Kidney glomerular epithelial cell (primary cell): ENCODE measurements at places on chromosomes 4 and X.

- no peak for DNase-seq
Measured at GRCh38 chrX:132367984-132368383, 120.9 kb downstream of the MBNL3 start.

DNA sequence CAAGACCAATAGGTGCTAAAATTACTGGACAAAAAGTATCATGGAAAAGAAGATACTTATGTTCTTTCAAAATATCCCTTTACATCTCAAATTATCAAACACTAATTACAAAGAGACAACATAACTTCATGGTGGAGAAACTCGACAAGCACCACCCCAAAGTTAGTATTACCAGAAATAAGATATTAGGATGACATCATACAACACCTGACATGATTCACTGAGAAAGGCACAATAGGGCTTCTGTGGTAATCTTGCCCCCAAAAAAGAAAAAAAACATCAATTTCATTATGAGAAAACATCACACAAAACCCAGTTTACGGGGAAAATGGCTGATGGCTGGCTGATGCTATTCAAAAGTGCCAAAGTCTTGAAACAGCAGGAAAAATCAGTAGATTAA is 1781.7 kb upstream of the PCDH10 start:
- no peak for DNase-seq

DNA sequence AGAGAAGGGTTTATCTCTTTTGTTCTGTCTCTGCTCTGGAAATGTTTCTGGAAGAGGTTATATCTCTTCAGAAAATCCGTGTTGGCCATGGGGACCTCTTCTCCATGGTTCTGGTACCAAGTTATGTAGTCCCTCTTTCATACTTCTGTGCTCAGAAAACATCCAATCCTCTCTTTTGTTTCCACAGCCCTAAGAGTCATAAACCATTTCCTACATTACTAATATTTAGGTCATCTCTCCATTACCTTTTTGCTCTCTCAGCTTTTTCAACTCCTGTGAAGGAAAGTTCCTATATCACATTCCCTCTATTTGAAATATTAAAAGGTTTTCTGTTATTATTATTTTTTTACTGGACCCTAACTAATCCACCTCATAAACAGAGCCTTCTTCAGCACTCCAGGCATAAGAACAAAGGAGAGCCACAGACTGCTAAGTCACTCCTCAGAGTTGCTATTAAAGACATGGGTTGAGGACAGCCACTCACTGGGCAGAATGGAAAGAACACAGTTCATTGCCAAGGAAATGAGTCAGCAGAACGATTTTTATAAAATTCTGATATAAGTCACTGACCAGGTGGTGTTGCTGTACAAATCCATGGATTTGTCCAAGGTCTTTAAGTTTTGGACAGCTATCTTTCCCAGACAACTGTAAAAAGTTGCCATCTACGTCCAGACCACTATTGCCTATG is 122.4 kb upstream of the NPY2R start:
- DNase-seq = no peak

DNA sequence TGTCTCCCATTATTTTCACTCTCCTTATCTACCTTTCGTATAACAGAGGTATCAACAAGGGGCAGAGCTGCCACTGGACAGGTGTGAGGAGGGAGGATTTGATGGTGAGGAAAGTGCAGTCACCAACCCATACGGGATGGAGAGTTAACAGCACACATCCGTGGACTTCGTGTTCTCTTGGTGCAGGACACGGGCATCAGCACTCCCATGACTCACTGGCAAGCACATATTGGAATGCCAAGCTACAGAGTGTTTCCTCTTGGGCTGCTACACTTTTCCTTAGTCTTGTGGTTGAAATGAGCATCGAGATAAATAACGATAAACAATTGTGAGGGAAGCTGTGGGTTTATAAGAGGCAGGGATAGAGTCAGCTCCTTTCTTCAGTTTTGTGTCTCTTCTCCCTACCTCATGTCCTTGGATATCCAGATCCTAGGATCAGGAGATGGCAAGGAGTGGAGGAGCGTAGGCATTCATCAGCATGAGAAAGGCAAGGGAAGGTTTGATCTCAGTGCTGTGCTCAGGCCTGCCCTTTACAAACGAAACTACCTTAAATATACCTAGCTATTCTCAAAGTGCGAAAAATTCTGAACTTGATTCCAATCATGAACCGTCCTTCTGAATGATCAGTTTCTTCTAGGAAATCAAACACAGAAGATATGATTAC is 96.3 kb downstream of the ZNF827 start:
- no peak for DNase-seq

DNA sequence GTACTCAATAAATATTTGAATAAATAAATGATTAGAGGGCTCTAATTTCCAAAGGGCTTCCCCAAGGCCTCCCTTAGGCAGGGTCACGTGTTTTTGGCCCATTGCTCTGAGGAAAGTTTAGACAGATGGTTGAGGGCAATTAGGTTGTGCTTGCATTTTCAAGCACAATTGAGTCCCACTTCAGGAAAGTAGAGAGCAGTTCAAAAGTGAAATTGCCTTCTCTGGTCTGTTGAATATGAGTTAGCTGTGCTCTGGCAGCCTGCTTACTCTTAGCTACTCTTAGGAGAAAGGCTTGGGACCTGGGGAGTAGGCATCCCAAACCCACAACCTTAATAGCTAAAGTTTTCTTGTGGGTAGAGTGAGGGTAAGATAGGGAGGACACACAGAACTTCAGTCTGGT is 9.0 kb upstream of the DRP2 start:
- no peak for DNase-seq

- DNase-seq = no peak
Measured at GRCh38 chr4:120432301-120432860, 365.7 kb upstream of the MAD2L1 start.

GRCh38 chr4:108034565-108034964 is 44.9 kb downstream of the HADH start:
- DNase-seq = no peak

DNA sequence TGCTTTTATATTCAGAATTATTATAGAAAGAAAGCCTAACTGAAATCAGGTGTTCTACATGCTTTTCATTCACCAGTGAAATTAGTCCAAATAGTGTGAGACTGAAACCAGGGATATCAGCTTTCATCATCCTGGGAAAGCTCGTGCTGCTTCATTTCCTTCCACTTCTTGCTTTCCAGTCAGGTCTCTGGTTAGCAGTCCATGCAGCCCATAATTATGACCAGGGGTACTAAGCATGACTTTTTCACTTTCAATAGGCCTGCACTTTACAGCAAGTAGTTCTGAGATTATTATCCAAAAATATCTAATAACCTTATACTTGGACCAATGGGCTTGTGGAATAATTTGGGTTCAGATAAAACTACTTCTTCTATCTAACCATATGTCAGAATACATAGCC is 673.2 kb upstream of the MAGEB2 start:
- DNase-seq = no peak

- DNase-seq = no peak
Measured at GRCh38 chr4:178955614-178956013, 1513.4 kb upstream of the AGA start.

- DNase-seq = peak; percentile 32
Measured at GRCh38 chr4:101199507-101200285, 147.6 kb downstream of the PPP3CA start.

DNA sequence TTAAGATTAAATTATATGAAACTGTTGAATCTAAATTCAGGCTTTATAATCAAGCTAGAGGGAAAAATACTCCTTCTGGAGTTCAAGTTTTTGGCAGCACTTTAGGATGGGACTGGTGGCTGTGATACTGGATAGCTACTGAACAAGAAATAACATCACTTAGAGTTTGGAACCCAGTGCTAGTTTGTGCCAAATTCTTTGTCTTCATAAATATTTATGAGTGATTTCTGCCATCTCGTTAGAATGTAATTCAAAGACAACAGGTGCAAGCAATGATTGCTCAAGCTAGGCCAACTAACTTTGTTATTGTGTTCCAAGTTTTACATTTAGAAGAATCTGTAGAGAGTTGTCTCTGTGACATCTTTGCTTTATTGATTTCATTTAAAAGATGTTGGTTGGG is 417.9 kb downstream of the FAT4 start:
- DNase-seq = no peak

DNA sequence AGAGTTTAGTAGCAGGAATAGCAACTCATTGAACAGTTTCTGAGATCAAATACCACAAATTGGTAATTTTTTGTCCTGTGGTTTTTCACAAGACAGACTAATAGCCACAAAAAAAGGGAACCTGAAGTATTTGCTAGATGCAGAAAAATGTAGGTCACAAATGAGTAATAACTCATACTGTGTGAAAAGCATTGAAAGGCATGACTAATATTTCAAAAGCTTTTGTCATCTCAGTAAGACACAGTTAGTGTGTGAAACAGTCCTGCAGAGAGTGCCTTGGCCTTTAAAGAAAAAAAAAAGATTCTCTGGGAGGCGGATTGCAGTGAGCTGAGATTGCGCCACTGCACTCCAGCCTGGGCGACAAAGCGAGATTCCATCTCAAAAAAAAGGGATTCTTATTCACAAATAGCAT is 31.4 kb upstream of the SLC25A31 start:
- DNase-seq = peak; percentile 50

DNA sequence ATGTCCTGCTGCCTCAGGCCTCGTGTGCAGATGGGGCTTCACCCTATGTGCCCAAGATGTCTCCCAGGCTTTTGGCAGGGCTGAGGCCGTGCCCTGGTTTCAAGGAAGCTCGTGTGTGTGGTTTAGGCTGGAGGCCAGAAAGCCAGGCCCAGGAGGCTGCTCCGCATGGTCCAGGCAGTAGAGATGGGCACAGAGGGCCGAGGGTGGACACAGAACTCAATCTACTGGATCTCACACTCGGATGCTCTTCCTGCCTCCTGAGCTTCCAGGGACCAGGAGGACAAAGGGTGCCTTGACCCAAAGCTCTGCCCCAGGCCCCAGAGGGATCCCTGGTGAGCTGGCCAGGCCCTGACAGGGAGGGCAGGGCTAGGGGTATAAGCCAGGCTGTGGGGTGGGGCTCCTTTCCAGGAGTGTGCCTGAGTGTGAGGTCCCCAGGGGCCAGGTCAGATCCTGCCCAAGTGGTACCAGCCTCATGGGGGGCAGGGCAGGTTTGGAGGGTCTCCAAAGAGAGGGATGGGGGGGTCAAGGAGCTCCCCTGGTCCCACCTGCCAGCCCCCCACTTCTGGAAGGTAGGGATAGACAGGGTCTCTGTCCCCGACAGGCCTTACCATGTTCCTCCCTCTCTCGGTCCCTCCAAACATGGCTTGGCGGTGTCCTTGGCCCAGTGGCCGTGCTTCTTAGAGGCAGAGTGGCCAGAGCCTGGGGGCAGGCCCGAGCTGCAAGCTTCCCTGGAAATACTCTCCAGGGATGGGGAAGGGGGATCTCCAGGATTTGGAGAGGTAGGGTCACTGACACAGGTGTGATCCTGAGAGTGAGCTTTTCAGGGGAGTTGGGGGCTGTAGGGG is 23.8 kb downstream of the HTRA3 start:
- DNase-seq = no peak

GRCh38 chrX:152733261-152733975 is at the start of the genes CSAG1 and MAGEA12:
Gene CSAG1, minus strand, starts transcription at chrX:152733721. Its CDS starts 1,261 bp downstream, at chrX:152732460.
Gene MAGEA12, plus strand, starts transcription at chrX:152733757. Its CDS starts 2,405 bp downstream, at chrX:152736162.
- no peak for DNase-seq

DNA sequence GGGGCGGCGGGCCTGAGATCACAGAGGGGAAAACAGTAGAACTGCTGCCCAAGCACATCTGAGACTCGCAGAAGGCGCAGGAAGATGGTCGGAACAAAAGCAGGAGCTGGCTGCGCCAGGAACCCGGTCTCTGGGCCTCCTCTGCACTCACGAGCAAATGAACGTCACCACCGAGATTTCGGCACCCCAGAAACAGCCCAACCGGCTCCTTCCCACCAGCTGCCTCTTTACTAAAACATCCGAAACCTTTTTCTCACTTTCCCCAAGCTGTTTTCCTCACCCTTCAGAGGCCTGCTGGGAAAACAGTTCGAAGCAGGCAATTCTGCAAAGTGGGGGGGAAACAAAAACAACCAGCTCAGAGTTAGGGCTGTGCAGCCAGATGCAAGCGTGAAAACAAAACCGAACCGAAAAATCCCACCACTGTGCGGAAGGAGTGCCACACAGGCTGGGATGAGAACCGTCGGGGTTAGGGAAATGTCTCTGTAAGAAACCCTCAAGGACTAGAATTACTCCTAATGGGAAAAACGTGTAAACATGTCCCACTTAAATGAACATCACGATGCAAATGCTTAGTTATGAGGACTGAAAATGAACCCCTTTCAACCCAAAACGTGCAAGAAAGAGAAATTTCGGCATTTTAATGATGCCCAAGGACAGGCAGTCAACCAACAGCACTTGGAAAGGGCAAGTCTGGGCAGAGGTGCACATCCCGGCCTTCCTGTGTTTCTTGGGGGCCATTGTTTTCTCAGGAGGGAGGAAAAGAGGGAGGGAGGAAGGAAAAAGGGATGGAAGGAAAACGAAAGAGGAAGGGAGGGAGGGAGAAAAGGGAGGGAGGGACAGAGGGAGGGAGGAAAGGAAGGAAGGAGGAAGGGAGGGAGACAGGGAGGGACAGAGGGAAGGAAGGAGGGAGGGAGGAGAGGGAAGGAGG is 15.8 kb downstream of the DHRSX start:
- no peak for DNase-seq

GRCh38 chr4:10175626-10176025 is 59.0 kb upstream of the WDR1 start:
- no peak for DNase-seq

- DNase-seq = peak; percentile 80
Measured at GRCh38 chr4:174394915-174395314, 111.2 kb downstream of the CEP44 start.
